CD4-positive, alpha-beta T cell (primary cell): ENCODE measurements at places on chromosomes 2 and 18.

DNA sequence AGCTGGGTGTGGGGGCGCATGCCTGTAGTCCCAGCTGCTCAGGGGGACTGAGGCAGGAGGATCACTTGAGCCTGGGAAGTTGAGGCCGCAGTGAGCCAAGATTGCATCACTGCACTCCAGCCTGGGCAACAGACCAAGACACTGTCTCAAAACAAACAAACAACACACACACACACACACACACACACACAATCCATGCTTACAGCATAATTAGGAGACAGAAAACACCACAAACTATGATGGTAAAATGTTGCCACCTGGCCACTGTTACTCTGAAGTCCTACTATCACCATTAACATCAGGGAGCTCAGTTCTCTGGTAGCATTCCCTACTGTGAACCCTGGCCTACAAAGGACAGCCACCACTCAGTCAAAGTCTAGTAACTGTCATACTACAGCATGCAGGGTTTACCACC lies 18.3 kb downstream of the DNPEP start:
- no peak for DNase-seq

DNA sequence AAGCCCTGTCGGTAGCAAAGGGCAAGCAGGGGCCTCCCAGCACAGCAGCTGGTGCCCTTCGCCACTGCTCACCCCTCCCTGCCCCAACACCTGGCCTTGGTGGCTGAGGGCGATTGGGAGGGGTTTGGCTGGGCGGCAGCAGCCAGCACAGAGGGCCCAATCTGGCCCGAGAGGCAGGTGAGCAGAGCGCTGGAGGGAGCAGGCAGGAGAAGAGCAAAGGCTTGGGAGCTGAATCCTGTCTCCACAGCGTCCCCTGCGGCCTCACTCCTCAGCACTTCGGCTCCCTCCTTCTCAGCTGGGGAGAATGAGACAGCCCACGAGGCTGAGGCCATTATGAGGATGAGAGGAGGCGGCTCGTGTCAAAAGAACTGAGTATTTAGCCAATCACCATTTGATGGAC lies 74.9 kb upstream of the TAF1B start:
- no peak for DNase-seq

DNA sequence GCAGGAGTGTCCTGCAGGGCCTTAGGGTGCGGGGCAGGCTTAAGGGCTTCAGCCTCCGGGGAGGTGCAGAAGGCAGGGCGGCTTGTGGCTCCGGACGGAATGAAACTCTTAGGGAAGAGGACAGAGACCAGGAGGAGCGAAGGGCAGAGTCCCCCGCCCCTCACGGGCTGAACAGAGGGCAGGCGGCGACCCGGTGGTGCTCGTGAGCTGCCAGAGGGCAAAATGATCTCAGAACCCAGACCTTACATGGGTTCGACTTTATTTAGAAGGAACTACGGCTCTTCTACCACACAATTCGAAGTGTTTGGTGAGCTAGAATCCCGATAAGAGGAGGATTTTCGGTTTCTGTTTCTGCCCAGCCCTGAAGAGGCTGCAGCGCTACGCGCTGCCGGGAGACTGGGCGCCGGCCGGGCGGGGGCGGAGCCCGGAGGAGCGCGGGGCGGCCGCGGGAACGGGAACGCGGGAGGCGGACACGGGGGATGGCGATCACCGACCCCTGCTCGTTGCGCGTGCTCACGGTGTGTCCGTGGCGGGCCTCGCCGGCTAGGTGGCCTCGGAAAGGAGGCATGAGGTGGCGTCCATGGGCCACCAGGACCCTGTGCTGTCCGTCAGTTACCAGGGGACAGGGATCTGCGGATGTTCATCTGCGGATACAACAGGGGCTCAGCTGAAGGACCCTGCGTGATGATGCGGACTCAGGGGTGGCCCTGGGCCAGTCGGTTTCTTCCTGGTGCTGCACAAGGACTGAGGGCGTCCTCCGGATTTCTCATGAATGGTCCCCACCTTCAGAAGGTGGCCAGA lies 4.2 kb upstream of the SP100 start:
- peak; percentile 63 for DNase-seq

DNA sequence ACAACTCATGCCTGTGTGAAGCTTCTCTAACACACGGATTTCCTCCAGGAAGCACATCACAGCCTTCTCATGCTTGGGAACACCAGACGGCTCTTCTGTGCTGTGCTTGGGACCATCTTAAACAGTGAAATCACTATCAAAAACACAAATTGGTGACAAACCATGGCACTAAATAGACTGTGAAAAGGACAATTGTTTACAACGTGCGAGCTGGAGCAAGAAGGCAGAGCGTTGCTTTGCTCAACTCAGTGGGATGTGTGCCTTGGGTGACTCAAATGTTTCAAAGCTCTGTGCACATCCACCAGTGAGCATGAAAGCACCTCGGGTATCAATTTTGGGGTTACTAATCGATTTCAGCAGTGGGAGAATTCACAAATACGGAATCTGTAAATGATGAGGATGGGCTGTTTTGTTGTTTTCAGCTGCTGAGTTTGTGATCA lies 182.4 kb upstream of the ARL4C start:
- no peak for DNase-seq

DNA sequence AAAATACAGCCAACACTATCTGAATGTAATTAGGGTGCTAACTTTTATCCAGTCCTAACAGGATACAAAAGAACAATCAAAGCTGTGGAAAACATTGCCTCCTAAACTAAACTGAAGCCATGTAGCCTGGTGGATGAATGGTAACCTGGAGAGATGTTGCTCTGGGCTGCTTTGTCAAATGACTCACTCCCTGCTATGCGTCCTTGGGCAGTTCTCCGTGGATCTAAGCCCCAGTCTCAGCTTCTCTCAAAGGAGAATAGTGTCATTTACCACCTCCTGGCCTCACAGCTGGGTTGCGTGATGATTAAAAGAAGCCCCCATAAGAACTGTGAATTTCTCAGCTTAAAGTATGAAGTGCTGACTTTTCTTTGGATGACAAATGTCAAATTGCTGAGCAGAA lies 203.7 kb downstream of the ICOS start:
- DNase-seq, result no peak

- DNase-seq, result no peak
These were observed 241.8 kb upstream of the EPC2 start for GRCh38 chr2:148402786-148403185.

DNA sequence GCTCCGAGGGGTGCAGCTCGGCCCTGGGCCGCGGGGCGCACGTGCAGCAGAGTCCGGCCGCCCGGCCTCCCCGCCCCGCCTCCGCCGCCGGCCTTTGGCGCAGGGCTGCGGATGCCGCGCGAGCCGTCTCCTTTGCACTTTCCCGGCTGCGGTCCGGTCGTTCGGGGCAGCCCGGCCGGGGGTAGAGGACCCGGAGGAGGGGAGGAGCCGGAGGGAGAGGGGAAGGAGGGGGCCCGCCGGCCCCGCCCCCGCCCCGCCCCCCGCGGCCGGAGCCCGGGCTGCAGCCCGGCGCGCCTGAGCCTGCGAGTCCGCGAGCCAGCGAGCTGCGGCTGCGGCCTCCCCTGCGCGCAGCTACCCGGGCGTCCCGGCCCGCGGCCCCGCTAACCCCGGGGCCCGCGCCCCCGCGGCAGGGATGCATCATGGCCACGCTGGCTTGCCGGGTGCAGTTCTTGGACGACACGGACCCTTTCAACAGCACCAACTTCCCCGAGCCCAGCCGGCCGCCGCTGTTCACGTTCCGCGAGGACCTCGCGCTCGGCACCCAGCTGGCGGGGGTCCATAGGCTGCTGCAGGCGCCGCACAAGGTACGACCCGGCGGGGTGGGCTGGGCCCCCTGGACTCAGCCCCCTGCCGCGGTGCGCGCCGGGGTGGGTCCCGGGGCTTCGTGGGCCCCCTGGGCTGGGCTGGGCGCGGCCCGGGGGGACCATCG lies at the start of gene FHOD3:
FHOD3 (plus strand) TSS at position 297 of the 709 bp plus-strand sequence; CDS start at position 420, 123 bp downstream.
- DNase-seq, result no peak

DNA sequence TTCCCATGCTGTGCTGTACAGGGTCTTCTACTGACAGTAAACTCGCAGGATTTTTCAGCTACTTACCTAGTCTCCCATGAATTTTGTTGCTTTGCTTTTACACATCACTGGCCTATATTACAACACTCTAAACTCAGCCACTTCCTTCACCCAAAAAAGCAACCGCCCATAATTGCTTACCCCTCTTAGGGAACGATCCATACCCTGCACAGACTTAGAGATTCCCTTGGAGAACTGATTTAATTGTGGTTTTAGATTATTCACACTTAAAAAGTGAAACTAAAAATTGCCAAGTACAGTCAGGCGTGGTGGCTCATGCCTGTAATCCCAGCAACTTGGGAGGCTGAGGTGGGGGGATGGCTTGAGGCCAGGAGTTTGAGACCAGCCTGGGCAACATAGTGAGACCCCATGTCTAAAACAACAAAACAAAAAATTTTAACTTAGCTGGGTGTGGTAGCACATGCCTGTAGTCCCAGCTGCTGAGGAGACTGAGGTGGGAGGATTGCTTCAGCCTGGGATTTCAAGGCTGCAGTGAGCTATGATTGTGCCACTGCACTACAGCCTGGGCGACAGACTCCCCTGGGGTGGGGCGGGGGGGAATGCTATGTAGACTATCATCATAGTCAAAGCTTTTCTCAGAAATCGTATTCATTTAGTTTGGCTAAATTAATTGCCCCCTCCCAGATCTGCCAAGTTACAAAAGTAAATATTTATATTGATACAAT lies 19.3 kb downstream of the MRPL30 start:
- no peak for DNase-seq
